ENCODE measurements at places on chromosomes 4 and X.

- DNase-seq, result no peak
Measured at GRCh38 chrX:18448416-18448815, 23.0 kb downstream of the CDKL5 start.

DNA sequence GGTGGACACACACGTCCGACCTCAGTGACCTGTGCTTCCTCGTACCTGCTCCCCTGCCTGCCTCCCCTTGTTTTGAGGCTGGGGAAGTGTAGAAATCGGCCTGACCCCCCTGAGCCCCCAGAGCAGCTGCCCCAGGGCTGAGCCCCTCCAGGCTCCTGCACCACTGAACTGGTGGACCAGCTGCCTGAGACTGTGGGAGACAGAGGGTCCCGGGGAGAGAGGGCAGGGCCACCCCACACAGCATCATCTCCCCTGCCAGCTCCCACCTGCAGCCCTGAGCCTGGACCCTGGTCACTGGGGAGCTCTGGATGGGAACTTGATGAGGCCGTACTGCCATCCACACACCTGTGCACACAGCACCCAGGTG, 15.0 kb upstream of the NAT8L start:
- no peak for DNase-seq

DNA sequence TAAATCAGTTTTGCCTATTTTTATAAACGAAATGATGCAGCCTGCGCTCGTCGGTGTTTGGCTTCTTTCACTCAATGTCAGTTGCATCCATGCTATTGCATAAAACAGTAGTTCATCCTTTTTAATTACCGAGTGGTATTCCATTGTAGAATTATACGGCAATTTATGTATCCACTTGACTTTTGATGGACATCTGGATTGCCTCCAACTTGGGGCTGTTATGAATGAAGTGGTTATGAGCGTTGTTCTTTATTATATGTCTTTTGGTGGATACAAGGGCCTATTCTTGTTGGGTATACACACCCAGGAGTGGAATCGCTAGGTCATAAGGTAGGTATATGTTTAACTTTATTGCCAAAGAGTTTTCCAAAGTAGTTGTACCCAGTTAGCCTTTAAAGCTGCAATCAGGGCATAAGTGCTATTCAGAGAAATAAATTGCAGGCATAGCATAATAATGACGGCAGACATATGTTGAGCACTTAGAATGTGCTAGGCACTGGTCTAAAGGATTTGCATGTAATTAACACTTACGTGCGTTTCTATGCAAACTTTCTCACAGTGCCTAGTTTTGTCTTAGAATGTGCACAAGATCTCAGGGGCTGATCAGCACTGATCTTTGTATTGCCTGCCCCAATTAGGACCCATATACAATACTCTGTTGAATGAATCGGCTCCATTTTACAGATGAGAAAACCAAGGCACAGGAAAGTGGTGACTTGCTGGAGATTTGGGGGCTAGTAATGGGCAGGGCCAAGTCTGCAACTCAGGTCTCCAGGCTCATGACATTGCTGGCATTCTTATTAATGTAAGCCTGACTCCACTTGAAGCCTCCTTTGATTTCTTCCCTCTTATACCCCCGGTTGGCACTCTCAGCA, 407.0 kb downstream of the BCOR start:
- no peak for DNase-seq

DNA sequence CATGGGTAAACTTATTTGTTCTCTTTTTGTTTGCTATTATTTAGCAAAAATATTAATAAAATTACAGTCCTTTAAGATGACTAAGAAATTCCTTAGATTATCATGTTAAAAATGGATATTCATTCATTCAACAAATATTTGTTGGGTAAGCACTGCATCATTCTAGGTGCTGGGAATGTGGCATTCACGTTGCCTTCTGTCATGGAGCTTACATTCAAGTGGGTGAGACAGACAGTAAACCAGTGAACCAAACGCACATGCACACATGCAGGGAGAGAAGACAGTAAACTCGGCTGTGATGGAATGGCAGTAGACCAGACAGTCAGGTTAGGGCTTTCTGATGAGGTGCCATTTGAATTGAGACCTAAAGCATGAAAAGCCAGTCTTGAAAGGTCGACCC, 91.8 kb downstream of the STOX2 start:
- no peak for DNase-seq

- DNase-seq, result no peak
Measured at GRCh38 chr4:110631584-110632505, 9.0 kb upstream of the PITX2 start.

DNA sequence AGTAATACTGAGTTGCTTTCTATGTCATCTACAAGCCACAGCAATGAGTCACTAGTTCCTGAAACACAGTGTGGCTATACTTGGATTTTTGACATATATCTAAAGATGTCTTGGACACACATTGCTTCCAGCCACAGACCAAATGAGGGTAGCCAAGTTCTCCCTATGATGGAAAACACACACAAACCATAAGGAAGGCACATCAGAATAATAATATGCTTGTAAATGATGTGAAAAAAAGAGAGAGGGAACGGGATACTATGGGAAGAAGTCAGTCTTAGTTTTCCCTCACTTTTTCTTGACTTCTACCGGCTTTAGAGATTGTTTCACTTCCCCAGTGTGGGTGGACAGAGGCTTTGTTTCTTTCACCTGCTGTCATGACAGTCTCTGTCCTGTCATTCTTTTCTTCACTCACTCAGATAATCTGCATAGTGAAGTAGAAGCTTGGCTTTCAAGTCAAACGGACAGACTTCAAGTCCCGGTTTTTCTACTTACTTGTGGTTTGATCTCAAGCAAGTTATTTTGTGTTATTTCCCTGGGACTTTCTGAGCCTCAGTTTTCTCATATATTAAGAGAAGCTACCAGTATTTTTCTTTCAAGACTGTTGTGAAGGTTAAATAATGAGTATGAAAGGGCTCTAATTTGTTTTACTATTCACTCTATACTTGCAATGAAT, 34.7 kb downstream of the P2RY10 start:
- no peak for DNase-seq

- DNase-seq, result no peak
Measured at GRCh38 chrX:1325515-1326116, 11.0 kb upstream of the IL3RA start.

DNA sequence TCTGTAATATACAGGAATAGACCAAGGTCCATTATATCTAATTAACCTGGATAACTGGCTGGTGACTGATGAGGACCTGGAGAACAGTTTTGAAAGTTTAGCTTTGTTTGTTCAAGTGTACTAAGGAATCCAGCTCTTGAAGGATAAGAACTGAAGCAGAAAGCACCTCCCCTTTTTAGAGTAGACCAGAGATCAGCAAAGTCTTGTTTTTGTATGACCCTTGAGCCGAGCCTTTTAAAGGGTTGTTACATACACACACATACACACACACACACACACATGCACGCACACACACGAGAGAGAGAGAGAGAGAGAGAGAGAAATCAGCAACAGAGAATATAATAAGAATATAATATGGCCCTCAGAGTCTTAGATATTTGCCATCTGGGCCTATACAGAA, 13.0 kb downstream of the MOSPD2 start:
- no peak for DNase-seq

DNA sequence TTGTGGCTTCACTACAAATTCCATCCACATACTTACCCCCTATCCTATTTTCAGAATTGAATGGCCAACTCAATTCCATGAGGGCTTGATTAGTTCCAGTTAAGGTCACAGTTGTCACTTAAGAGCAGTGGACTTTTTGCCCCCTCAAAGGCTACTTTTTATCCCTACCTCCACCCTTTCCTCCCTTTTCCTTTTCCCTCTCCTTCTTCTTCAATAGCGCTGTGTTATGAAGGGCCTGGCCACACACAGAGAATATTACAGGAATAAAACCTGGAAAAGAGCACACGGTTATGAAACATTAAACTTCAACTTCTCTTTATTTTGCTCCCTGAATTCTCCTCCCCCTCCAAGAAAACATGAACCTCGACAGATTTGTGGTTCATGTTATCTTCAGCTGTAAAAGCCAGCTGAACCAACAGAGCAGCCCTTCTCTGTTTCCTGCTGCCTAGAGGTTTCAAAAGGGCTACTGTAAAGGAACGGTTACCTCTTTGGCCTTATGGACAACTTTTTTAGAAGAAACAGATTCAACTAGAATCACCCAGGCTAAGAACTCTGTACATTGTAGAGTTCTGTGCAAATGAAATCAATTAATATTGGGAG, 87.0 kb upstream of the RPL34 start:
- DNase-seq, result no peak

DNA sequence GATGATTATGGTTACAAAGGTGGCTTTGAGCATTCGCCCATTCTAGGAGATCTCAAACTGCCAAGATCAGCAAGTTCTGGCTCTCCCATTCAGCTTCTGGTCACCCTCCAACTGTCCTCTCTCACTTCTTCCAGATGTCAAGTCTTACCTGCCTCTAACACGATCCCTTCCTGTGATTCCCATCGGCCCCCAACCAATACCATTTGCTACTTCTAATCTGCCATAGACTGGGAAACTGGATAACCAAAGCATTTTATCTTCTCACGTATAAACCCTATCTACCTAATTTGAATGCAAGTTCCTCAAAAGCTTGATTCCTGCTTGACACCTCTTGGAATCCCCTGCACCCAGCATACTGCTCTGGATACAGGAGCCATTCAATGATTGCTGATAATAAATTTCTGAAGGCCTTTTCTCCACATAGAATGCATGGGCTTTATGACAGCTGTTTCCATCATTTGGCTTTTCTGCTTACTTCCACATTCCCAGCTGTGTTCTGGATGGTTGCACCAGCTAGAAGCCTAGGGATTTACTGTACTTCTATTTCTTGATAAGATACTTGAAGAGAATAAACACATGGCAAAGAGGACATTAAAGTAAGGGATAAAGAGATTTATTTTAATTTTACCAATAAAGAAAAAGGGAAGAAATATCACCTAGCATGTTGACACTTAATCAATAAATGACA, 9.6 kb downstream of the GPC4 start:
- no peak for DNase-seq
